Stimulated activated CD4-positive, alpha-beta T cell treated with anti-CD3 and anti-CD28 coated beads, Interleukin-2, amount 100 ng/mL, for 48 hours (primary cell): ENCODE measurements at places on chromosomes 16 and 17.

DNA sequence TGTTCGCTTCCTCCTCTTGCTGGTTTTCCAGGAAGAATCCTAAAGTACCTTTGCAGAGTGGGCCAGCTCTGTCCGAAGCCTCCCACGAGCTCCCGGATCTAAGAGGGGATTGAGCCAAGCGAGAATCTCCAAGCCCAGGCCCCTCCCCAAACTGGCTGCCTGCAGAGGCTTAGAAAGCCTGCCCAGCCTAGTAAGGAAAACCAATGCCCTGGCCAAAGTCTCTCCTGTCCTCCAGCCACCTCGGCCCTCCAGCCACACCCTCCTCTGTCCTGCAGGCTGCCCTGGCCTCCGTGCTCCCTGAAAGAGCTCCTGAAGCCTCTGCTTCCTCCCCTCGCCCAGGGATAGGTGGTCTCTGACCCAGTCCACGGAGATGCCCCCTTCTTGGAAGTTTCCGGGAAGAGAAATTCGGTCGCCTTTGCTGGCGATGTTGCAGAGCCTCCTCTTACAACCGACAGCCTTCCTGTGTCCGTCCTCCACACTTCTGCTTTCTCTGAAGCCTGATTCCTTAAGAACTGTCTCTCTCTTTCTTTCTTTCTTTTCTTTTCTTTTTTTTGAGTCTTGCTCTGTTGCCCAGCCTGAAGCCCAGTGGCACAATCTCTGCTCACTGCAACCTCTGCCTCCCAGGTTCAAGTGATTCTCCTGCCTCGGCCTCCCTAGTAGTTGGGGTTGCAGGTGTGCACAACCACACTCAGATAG is 54.9 kb upstream of the TOB1 start:
- no peak for DNase-seq

DNA sequence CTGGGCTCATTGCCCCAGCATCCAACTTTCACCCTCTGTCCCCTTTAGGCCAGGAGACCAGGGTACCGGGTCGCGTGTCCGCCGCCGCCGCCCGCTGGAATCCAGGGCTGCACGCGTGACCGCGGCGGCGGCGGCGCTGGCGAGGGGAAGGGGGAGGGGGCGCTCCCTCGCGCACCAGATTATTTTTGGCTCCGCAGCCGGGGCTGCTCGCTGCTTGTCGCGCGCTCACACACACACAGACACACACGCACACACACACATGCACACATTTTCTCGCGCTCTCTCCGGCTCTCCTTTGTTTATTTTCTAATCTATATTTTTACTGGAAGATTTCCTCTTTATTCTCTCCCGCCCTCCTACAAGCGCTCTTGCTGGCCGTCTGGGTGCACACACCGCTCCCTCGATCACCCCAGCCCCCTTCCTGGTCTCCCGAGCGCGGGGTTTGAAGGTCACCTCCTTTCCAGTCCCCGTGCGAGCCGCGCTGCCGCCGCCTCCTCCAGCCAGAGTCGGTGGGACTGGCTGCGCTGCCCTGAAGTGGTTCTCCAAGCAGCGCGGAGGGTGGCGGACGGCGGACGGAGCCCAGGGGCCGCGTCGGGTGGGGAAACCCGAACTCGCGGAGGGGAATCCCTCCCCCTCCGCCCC is 921.4 kb upstream of the EEF2KMT start:
- no peak for DNase-seq

GRCh38 chr16:68470461-68471150 is 22.3 kb upstream of the SMPD3 start:
- peak; percentile 3 for DNase-seq

DNA sequence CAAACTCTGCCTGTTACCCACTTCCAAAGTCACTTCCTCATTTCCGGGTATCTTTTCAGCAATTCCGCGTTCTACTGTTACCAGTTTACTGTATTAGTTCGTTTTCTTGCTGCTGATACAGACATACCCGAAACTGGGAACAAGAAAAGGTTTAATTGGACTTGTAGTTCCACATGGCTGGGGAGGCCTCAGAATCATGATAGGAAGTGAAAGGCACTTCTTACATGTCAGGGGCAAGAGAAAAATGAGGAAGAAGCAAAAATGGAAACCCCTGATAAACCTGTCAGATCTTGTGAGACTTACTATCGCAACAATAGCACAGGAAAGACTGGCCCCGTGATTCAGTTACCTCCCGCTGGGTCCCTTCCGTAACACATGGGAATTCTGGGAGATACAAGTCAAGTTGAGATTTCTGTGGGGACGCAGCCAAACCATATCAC is 30.9 kb downstream of the PAFAH1B1 start:
- no peak for DNase-seq

GRCh38 chr17:42759982-42760651 is 910 bp upstream of the RAMP2 start:
- no peak for DNase-seq

DNA sequence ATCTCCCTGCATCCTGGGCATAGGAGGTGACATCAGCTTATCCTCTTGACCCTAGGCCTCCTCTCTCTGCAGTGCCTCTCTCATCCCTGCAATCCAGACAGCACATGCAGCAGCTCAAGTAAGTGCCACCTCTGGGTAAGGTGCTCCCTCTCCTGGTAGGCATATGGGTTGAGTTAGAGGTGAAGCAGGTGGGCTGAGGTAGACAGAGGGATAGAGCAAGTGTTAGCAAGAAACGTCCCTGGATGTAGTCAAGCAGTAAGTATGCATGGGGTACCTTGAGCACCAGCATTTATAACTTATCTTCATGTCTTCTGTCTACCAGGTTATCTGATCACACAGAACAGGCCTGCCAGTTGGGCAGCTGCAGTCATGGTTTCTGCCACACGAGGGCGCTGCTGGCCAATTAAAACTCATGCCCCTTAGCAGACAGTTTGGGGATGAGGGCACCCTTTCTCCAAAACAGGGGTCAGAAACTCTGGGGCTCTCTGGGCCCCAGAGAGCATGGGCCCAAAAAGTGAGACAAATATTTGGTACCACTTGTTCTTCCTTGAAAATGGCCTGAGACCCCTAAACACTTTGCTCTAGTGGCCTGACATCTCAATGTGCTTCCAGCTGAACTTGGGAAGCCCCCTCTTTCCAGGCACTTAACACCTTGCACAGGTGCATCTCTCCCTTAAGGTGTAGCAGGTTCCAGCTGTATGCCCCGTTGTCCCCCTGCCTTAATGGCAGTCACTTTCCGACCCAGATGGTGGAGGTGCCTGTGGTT is 59.8 kb downstream of the NEUROD2 start:
- DNase-seq = peak; percentile 85

DNA sequence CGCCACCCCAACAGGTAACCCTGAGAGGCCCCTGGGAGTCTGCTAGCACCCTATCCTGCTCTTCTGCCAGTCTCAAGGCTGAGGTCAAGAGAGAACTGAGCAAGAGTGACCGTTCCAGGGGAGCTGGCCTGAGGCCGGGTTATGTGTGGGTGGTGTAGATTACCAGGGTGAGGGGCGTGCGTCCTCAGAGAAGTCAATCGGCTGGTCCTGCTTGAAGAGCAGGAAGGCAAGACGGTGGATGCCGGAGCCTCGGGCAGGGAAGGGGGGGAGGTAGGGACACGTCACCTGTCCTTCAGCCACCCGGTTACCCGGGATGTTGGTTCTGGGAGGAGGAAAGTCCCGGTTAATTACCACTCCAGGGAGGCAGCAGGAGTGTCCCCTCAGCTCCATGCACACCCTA is 2.6 kb upstream of the TRIM65 start:
- no peak for DNase-seq

- no peak for DNase-seq
Observed at GRCh38 chr16:56896244-56896643, 31.2 kb downstream of the SLC12A3 start.

GRCh38 chr17:55037828-55038227 is 69.3 kb downstream of the STXBP4 start:
- no peak for DNase-seq

DNA sequence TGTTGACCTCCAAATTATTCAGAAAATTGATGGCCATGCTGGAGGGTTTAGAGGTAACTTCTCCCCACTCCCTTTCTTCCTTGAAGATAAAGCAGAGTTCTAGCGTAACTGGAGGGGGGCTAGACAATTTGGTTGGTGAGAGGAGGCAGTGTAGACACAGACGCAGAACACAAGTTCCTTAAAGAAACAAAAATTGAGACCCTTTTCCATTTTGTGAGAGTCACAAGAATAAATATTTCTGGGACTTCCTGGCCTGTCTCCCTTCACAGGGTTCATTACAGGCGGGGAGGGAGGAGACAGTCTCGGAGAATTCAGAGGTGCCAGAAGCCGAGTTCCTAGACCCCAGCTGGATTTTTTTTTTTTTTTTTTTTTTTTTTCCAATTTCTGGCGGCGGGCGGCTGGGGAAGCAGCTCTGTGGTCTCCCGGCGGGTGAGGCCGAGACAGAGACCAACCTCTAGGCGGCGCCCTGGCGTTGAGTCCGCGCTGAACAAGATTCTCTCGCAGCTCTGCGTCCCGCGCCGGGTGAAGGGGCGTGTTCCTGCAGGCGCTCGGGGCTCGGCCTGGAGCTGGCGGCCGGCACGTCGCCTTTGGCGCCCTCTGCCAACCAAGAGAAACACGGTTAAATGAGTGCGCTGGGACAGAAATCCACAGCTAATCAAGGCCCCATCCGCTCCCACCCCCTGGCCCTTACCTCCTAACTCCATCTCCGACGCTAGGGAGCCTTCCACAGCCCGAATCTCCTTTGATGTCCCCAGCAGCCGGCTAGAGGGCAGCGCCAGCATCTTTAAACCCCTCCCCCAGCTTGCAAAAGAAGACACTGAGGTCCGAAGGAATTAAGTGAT is 10.2 kb upstream of the HOXB9 start:
- DNase-seq = peak; percentile 80

DNA sequence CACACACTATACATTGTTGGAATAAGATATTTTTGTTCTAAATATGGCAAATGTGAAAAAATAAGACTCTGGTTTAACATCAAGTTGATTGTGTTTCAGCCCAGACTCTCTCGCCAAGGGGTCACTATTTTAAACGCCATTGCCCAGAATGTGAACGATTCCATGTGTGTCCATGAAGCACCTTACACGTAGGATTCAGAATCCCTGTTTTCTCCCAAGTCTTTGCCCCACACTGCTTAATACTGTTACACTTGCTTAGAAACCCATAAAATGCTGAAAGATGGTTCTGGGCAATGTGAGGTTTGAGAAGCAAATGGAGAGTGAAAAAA is 7.7 kb downstream of the HS3ST3B1 start:
- DNase-seq = no peak

GRCh38 chr16:48676836-48677235 is 66.9 kb upstream of the N4BP1 start:
- no peak for DNase-seq

DNA sequence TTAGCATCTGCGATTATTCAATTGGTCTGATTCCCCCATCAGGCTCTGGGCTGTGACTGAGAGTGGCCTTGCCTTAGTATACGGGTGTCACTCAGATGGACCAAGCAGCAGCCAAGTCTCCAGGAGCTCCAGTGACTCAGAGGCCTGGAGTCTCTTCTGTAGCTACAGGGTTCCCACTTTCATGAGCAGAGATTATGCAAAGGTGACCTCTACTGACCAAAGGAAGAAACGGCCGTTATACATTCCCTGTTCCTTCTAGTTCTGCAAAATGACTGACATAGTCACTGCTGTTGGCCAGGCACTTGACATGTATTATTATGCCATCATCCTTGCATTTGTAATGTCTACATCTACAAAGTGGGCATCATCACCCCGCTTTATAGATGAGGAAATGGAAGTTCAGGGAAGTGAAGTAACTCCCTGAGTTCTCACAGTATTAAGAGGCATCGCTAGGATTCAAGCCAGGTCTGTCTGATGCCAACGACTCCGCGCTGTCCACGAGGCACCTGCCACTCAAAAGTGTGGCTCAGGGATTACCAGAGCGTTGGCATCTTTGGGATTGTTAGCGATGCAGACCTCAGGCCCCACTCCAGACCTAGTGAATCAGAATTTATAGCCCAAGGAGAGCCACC is 23.3 kb downstream of the SLC38A7 start:
- DNase-seq = no peak

DNA sequence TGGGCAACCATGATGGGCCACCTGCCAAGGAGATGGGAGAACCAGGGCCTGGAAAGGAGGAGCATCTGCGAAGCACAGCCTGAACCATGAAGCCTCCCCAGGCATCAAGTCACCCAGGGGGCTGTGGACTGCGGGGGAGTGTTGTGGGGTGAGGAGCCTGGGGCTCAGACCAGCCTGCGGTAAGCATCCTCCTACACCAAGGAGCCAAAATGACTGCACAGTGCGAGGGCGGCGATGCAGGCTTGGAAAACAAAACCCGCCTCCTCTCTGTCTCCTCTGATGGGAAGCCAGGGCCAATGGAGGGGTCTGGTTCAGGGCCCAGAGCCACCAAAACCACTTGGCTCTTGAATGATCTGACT is 18.1 kb upstream of the MAF start:
- DNase-seq = peak; percentile 44

- DNase-seq = no peak
Observed at GRCh38 chr17:81294512-81295030, 536 bp downstream of the SLC38A10 start.

DNA sequence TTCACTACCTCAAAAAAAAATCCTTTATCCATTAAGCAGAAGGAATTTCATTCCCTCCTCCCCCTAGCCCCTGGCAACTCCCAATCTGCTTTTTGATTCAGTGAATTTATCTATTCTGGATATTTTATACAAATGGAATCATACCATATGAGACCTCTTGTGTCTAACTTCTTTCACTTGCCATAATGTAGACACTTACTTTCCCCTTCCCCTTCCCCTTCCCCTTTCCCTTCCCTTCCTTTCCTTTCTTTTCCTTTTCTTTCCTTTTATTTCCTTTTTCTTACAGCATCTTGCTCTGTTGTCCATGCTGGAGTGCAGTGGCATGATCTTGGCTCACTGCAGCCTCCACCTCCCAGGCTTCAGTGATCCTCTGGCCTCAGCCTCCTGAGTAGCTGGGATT is 50.5 kb downstream of the PSMD12 start:
- no peak for DNase-seq

DNA sequence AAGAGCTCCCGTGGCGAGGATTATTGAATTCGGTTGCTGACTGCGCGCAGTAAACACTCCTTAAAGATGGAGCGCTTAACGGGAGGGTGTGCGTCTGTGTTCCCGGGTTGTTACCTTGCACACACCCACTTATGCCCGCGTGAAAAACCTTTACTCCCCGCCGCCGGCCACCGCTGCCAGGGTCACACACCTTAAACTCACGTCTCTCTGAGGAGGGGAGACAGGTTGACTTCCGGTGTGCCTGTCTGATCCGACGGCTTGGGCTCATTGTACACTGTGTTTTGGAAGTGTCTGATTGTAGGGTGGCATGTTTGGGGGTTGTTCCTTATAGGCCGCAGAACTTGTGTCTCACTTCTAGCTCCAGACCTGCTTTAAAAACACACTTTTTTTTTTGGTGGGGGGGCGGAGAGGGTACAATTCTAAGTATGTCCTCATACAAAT is 66.8 kb downstream of the KPNA2 start:
- DNase-seq = no peak

- no peak for DNase-seq
Observed at GRCh38 chr16:50183316-50183715, 30.2 kb downstream of the TENT4B start.

DNA sequence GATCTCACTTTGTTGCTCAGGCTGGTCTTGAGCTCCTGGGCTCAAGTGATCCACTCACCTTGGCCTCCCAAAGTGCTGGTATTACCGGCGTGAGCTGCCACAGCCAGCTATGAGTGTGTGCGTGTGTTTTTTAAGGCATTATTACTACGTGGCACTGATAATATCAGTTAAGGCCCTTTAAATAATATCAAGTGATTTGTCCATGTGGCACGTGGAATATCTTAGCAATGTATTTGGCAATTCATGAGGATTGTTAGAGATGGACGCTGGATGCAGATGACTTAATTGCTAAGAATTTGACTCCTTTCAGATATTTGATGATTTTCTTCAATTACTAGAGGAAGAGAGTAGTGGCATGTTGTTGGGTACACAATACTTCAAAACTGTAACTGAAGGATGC is 25.5 kb upstream of the PMP22 start:
- DNase-seq = no peak
